ENCODE measurements at places on chromosomes 12 and 14.

GRCh38 chr12:62787023-62787422 lies 147.9 kb downstream of the PPM1H start:
- no peak for DNase-seq

- no peak for DNase-seq
Observed at GRCh38 chr14:50410921-50411320, 14.2 kb upstream of the CDKL1 start.

DNA sequence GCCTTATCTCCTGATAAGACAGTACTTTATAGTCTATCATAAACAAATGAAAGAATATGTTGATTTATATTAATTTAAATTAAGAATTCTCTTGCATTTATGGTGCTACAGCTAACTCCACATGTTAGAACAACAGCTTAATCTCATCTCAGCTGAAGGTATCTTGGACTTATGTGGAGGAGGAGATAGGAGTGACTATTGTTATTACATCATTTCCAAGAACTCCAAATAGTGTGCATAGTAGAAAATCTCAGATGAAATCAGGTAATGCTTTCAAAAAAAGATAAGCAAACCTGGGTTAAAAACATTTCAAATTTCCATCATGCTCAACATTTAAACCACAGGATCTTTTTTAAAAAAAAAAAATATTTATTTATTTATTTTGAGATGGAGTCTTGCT lies 31.3 kb upstream of the ISM2 start:
- DNase-seq = no peak

GRCh38 chr12:87982208-87982607 lies 47.0 kb downstream of the C12orf50 start:
- DNase-seq = no peak

DNA sequence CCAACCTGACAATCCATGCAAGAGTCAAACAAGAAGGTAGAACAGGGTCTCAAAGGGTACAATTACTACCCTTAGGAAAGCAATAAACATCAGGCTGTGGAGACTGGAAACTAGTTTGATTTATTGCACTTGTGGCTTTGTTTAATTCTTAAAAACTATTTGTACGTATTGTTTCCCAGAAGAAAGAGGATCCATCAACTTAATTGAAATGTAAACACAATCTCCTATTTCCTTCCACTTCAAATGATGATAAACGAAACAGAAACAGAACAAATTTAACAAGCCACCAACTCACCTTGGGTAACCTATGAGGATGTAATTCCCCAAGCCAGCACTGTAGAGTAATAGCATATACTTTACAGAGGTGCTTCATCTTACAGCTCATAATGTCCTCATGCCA lies 8.0 kb downstream of the STXBP6 start:
- no peak for DNase-seq

Measured in stimulated activated CD8-positive, alpha-beta memory T cell treated with anti-CD3 and anti-CD28 coated beads, Interleukin-4, amount 100 ng/mL, for 4 hours (primary cell).